H9 (cell line): ENCODE measurements at places on chromosomes 12 and 14. TPM values are rescaled to one million over a fixed set of nuclear protein-coding genes. Genes with fewer than 3 reads are reported as not detected.

DNA sequence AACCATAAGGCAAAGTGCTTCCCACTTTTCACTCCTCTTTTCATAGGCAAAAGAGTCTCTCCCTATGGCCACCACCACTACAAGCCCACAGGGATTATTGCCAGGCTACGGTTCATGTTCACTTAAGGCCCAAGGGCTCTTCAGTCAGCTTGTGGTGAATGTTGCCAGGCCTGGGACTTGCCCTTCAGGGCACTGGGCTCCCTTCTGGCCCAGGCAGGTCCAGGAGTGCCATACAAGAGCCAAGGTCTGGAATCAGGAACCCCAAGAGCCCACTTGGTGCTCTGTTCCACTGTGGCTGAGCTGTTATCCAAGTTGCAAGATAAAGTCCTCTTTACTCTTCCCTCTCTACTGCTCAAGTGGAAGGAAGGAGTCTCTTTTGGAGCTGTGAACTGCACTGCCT, 307.6 kb downstream of the FUT8 start:
- no peak for DNase-seq

DNA sequence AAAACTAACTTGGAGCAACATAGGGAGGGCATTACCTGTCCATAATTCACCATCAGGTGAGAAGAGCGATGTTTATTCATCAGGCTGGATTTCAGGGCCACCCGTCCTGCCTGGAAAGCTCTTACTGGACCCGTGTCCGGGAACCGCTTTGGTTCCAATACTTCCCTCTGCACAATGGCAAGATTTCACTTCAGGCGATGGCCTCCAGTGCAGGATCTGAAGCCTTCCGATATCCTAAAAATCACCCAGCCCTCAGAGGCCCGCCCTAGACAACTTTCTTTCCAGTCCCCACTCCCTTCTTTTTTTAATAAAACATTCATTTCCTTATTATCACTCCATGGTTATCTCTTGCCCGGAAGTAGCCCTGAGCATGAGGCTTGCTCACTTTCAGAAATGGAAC, 92.5 kb downstream of the BCL11B start:
- no peak for DNase-seq

- no peak for DNase-seq
These were observed 56.7 kb downstream of the MIPOL1 start for GRCh38 chr14:37254411-37254947.

The CD4 gene
- 0.88 and 1.1 TPM in 2 replicates for total RNA-seq

The RAB15 gene
- 53.7 and 54.3 TPM in 2 replicates for total RNA-seq

The RNF31 gene
- total RNA-seq = 67.8 and 87.3 TPM in 2 replicates
